ENCODE measurements at places on chromosomes 1 and 21. TPM values are rescaled to one million over a fixed set of nuclear protein-coding genes. Genes with fewer than 3 reads are reported as not detected.

HIVEP3 gene
- total RNA-seq, result 10.1 TPM

KRTAP12-2 gene
- total RNA-seq, result not detected

CLCA4 gene
- total RNA-seq, result not detected

DRAXIN gene
- total RNA-seq, result not detected

ABCB10 gene
- 13.8 TPM for total RNA-seq

DPM3 gene
- 51.1 TPM for total RNA-seq

TUT4 gene
- 56.4 TPM for total RNA-seq

SPATA21 gene
- not detected for total RNA-seq

NUP210L gene
- total RNA-seq, result 0.09 TPM

ADAMTS4 gene
- total RNA-seq, result 193 TPM

CHIA gene
- not detected for total RNA-seq

SELENBP1 gene
- 182 TPM for total RNA-seq

AADACL4 gene
- not detected for total RNA-seq

DNA sequence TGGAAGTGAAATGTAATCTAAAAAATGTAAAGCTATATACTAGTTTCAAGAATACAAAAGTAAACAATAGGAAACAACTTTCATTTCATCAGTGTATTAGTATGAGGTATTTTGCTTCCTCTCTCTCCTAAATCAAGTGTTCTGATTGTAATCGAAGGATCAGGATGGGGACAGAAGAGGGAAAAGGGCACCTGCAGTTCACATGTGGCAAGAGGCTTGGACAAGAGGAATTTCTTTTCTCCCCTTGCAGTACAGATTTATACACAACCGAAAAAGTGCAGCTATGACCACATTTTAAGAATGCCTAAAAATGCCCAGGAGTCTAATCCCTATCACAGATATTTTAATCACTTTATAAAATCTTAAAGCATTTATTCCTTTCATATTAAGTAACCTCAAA, 63.7 kb downstream of the NRIP1 start:
- no peak for DNase-seq

- DNase-seq, result no peak
These were observed 6.3 kb upstream of the SRRM1 start for GRCh38 chr1:24636661-24637357.

DNA sequence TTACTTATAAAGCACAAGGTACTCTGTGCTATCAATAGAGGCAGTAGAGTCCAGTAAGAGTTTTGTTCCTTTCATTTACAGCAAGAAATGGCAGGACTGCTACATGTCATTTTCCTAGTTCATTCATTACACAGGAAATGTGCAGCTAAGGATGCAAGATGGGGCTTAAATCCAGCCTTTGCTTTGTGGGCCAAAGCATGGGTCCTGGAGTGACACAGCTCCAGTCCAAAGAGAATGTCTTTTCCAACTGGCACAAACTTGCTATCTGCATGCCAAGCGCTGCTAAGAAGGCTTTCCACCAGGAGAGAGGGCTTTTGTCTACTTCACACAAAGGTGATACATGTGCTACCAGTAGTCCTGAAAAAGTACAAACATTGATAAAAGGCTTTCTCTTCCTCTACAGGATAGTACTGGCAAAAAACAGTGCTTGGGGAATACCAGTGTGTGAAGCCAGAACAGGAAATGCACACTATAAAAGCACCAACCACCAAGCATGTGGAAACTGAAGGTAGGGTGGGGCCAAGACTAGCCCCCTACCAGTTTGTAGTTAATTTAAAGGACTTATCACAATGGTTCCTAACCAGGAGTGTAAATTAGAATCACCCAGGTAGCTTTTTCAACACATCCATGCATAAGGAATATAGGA, 68.7 kb downstream of the ARID4B start:
- no peak for DNase-seq

DNA sequence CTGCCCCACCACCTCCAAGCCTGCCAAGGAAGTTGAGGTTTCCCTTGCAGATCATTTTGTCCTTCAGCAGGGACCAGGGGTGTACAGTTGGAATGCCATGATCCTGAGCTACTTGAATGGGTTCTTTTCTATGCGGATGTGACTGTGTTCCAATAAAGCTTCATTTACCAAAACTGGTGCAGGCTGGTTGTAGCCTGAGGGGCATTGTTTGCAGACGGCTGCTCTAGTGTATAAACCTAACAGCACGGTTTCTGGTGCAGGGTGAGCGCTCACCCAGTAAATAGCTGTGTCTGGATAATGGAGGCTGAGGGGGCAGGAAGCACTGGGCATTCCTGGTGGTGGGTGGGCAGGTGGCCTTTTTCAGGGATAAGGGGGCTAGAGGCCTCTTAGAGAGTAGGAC, 72.7 kb upstream of the ACTL8 start:
- no peak for DNase-seq

GRCh38 chr1:41432481-41433280, 51.8 kb downstream of the EDN2 start:
- peak; percentile 85 for DNase-seq

DNA sequence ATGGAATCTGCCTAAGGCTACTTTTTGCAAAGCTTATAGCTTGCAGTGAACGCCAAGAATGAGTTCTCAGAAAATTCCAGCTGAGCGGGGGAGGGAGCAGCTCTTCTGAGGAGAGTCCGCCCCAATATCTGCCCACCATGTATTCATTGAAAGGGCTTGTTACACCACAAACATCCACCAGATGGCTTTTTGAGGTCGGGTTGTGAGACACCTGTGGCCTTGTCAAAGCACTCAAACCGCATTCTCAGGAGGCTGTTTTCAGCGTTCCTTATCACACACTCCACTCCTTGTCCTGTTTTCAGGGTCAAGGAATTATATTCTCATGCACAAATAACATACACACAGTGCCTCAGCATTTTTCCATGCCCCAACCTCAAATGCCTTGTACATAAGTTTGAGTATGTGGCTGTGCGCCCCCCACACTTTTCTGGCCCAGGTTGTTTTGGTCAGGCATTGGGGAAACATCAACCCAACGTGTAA, 3.9 kb upstream of the C4BPB start:
- DNase-seq, result no peak

GRCh38 chr1:9845914-9846313, 22.1 kb upstream of the CLSTN1 start:
- no peak for DNase-seq

- no peak for DNase-seq
These were observed 83.9 kb upstream of the BMP8A start for GRCh38 chr1:39407510-39407895.

- DNase-seq, result no peak
These were observed 8.2 kb downstream of the KIF2C start for GRCh38 chr1:44747878-44748277.

- no peak for DNase-seq
These were observed 5.1 kb downstream of the TIAM1 start for GRCh38 chr21:31338908-31339368.

- DNase-seq, result no peak
These were observed 37.9 kb downstream of the EPHA2 start for GRCh38 chr1:16117936-16118335.

DNA sequence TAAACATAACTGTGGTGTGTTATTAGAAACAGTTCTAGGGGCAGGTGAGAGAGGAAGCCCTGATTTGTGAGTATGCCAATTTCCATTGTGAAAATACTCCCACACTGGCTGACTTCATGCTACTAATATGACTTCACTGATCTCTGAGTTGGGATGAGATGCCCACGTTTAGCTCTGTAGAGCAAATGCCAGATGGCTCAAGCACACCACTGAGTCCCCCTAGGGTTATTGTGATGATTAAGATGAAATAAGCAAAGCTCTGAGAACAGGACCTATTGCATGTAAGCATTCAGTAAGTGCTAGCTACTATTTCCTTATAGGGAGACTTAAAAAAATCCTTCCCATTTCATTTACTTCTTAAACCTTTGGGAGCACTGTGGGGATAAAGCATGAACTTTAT, 117.6 kb downstream of the CENPF start:
- DNase-seq, result no peak

- DNase-seq, result no peak
These were observed 1.9 kb upstream of the ETV3 start for GRCh38 chr1:157140063-157140588.

- no peak for DNase-seq
These were observed 112.1 kb downstream of the TLR5 start for GRCh38 chr1:223030871-223031400.

- DNase-seq, result no peak
These were observed 35.3 kb downstream of the CLCA4 start for GRCh38 chr1:86582161-86582560.

DNA sequence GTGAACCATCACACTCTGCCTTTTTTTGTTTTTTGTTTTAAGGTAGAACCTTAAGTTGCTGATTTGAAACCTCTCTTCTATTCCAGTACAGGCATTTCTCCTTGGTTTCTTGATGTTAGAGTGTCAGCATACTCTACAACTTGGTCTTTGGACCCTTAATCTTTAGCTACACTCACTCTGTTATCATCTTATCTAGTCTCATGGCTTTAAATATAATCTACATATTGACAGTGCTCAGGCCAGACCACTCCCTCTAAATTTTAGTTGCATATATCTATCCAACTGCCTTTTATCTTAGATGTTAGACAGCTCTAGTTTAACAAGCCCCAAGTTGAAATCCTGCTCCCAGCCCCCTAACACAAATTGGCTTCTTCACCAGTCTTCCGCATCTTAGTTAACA, 22.1 kb downstream of the NME7 start:
- DNase-seq, result no peak

DNA sequence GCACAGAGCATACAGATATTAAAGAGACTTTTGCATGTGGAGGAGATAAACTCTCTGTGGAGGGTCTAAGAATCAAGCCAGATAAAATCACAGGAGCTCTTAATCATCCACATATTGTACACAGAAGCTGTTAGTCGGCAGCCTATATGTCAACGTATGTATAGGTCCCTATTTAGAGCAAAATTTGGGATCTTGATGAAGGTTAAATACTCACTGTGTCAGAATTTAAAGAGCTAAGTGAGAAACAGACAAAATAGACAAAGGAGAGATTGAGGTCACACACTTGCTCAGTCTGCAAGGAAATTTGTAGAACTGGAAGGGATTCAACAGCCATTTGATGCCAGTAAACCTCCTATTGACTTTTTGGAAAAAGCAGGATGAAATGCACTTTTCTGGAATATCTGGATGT, 4.1 kb upstream of the IRF2BP2 start:
- DNase-seq, result no peak

GRCh38 chr1:67256291-67257172, 51.1 kb upstream of the IL12RB2 start:
- no peak for DNase-seq

GRCh38 chr1:226610671-226611070, 62.1 kb downstream of the STUM start:
- DNase-seq, result no peak

GRCh38 chr21:28337315-28337714, 655.4 kb downstream of the LTN1 start:
- no peak for DNase-seq

- no peak for DNase-seq
These were observed 185.5 kb downstream of the ZC3H11B start for GRCh38 chr1:219427403-219427802.

Data from omental fat pad (tissue), 4 donors.